ENCODE measurements at places on chromosomes 12 and 14.

DNA sequence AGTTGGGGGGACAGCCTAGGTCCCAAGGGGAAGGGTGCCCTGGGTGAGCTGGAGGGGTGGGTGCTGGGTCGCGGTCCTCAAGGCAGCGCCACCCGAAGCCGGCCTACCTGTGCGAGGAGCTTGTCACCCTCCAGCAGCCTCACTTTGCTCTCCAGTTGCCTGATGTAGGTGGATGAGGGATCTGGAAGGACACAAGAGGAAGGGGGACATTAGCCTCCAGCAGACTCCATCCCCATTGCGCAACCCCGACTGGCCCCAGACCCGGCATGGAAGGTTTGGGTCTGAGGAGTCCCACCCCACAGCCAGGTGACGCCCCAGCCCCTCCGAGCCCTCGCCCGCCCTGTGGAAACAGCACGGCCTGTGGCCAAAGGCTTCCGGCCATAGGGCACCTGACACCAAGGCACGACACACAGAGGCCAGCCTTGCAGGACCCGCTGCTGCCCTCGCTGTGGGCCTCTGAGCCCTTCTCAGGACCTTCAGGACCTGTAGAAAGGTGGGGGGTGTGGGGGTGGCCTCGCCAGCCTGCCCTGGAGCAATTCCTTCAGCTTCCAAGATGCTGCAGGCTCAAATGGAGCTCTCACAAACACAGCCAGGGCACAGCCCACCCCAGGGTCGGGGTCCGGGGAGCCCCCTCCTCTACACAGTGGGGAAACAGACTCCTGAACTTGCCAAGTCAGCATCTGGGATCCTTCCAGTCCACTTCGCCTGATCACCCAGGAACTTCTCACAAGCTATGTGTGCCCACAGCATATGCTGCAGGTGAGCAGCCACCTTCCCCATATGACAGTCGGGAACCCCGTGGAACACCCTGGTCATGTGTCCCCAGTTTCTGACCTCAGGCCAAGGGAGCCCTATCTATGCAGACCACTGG, 54.9 kb downstream of the CCNK start:
- no peak for DNase-seq

GRCh38 chr14:87160989-87161388, 832.0 kb downstream of the GALC start:
- no peak for DNase-seq

GRCh38 chr12:7731486-7731885, 15.7 kb downstream of the CLEC4C start:
- no peak for DNase-seq

GRCh38 chr12:12563290-12563928, 746 bp upstream of the DUSP16 start:
- peak; percentile 55 for DNase-seq

DNA sequence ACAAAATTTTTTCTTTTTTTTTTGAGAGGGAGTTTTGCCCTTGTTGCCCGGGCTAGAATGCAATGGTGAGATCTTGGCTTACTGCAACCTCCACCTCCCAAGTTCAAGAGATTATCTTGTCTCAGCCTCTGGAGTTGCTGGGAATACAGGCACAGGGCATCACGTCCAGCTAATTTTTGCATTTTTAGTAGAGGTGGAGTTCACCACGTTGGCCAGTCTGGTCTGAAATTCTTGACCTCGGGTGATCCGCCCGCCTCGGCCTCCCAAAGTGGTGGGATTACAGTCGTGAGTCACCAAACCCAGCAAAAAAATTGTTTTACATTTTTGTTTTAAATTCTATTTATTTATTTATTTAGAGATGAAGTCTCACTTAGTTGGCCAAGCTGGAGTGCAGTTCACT, 4.7 kb upstream of the SLC2A14 start:
- DNase-seq, result no peak

GRCh38 chr12:106331599-106331998, 25.9 kb upstream of the POLR3B start:
- DNase-seq, result no peak

- peak; percentile 38 for DNase-seq
Observed at GRCh38 chr14:74478996-74479635, 14.0 kb downstream of the NPC2 start.

- no peak for DNase-seq
Observed at GRCh38 chr12:94848966-94849365, 154.5 kb downstream of the NDUFA12 start.

DNA sequence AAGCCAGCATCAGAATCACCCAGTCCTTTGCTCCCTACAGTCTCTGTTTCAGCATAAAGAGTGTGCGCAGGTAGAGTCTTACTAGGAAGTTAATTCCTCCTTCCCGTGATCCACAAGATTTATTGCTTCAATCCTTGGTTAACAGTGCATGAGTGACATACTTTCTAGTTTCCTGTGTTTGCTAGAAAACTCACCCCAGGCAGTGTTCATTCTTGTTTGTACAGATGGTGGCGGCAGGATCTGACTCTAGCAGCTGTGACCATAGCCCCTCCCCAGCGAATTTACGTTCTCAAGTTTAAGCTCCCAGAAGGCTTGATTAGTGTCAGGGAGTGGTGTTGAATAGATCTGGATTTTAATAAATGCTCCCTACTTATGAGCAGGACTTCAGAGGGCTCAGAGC, 75.9 kb upstream of the ANO2 start:
- peak; percentile 42 for DNase-seq

DNA sequence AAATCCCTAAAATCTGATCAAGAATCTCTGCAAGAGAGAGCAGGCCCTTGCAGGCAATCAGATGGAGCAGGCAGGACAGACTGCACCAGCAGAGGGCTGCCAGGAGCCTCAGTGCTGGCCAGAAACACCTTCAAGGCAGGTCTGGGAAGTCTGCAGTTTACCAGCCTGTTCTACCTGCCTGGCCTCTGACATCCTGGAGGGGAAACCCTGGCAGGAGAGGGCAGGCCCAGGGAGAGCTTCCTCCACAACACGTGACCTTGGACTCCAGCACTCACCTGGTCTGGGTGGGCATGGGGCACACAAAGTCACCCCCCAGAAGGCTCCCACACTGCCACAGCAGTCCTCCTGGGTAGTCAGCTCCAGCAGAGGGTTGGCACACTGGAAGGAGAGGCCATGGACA, 56.0 kb downstream of the ISCA2 start:
- DNase-seq, result peak; percentile 75

DNA sequence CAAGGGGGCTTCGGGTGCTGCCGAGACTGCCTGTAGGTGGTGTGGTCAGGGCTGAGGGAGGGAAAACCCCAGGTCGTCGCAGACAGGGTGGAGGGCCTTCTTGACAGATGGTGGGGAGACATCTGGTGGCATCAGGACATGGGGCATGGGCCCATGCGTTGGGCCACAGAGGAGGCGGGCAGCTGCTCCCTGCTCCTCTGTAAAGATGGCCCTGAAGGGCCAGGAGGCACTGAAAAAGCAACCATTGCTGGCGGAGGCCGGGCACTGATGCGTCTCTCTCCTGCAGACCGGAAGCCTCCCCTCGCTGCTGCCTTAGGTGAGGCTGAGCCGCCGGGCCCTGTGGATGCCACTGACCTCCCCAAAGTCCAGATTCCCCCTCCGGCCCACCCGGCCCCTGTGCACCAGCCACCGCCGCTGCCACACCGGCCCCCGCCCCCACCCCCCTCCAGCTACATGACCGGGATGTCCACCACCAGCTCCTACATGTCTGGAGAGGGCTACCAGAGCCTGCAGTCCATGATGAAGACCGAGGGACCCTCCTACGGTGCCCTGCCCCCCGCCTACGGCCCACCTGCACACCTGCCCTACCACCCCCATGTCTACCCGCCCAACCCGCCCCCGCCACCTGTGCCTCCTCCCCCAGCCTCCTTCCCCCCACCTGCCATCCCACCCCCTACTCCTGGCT, 28.8 kb downstream of the CCNK start:
- no peak for DNase-seq

DNA sequence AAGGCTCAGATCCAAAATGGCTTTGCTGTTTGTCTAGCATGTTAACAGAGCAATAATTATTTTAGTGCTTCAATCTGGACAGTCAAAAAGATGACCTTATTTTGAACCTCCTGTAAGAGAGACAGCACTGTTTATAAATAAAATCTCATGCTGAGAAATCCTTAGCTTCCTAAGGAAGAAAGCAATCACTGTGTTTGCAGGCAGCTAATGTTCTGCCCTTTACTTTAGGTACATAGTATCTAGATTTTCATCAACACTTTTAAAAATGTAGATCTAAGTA, 105.3 kb downstream of the PRKD1 start:
- DNase-seq, result no peak

GRCh38 chr14:76115010-76115422, 36.7 kb upstream of the GPATCH2L start:
- no peak for DNase-seq

GRCh38 chr12:111409403-111409779, 3.7 kb downstream of the SH2B3 start:
- peak; percentile 22 for DNase-seq
